LNCaP clone FGC (cell line): ENCODE measurements at places on chromosomes 7 and 10.

GRCh38 chr10:57165671-57166070 lies 804.6 kb upstream of the ZWINT start:
- no peak for DNase-seq

- no peak for DNase-seq
Measured at GRCh38 chr7:3859431-3859830, 558.4 kb downstream of the SDK1 start.

GRCh38 chr10:34206078-34206934 lies 608.8 kb downstream of the PARD3 start:
- DNase-seq, result no peak

- no peak for DNase-seq
Measured at GRCh38 chr10:29434111-29434510, 145.2 kb downstream of the LYZL1 start.

- DNase-seq, result no peak
Measured at GRCh38 chr10:82867056-82867455, 992.1 kb downstream of the NRG3 start.

DNA sequence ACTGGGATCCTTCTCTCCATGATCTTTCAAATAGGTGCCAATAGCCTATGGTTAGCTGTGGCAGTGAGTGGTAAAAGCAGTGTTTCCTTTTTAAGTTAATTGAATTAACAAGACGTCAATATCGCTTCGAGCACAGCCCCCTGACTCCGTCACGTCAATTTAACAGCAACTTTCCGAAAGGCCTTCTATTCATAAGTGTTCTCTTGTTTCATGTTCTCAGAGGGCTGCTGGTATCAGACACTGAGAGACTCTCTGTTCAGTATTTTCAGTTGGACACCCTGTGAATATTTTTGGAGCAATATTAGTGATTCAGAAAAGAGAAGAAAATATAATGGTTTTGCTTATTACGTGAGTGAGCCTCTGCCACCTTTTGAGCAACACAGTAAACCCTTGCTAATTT lies 174.2 kb upstream of the INSYN2A start:
- DNase-seq, result no peak

- peak; percentile 74 for DNase-seq
Measured at GRCh38 chr7:103240806-103241205, 56.4 kb upstream of the PMPCB start.

DNA sequence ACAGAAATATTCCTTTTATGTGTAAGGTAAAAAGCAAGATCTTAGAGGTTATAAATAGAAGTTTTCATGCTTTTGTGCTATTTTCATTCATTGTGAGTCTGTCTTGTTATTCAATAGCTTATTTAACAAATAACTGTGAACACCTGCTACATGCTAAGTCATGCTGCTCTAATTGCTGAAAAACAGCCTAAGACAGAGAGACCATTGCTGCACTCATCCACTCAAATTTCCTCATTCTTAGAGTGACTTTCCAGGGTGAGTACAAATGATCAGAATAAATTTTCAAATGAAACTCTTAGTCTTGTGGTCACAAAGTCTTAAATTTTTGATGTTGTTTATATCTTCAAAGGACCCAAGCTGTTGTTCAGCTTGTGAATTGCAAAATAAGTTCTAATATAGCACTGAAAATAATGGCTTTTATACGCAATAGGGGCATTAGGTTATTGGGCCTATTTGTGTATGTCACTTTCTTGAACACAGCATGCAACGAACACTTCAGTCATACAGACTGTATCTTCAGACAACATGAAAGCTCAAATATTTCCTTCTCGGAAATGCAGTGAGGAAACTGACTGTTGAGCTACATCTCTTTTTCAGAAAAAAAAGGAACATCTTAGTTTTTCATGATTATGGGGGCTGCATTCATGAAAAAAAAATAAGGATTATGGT lies 247.9 kb upstream of the PCDH15 start:
- no peak for DNase-seq
